Effector memory CD8-positive, alpha-beta T cell (primary cell): ENCODE measurements at places on chromosomes 1 and 21.

- DNase-seq, result no peak
Observed at GRCh38 chr1:46246548-46247435, 771 bp upstream of the RAD54L start.

- DNase-seq, result no peak
Observed at GRCh38 chr1:34470401-34470800, 284.4 kb upstream of the GJB5 start.

DNA sequence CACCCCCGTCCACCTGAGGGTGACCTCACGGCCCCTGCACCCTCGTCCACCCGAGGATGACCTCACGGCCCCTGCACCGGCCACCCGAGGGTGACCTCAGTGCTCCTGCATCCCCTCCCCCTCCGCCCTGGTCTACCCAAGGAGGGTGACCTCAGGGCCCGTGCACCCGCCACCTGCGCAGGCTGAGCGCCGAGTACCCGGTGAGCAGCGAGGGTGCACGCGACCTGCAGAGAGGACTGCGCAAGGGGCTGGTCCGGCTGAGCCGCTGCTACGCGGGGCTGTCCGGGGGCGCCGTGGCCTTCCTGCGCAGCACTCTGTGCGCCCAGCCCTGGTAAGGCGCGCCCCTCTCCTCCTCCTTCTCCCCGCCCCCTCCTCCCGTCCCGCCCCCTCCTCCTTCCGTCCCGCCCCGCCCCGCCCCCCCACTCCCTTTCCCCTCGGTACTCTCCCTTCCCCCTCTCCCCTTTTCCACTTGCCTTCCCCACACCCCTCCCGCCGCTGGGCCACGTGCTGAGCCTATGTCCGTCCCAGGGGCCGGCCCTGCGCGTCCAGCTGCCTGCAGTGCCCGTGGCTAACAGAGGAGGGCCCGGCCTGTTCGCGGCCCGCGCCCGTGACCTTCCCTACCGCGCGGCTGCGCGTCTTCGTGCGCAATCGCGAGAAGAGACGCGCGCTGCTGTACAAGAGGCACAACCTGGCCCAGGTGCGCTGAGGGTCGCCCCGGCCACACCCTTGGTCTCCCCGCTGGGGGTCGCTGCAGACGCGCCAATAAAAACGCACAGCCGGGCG is 28.4 kb downstream of the TRIM11 start:
- DNase-seq, result peak; percentile 14

- no peak for DNase-seq
Observed at GRCh38 chr1:212864201-212864600, 6.1 kb downstream of the FLVCR1 start.

DNA sequence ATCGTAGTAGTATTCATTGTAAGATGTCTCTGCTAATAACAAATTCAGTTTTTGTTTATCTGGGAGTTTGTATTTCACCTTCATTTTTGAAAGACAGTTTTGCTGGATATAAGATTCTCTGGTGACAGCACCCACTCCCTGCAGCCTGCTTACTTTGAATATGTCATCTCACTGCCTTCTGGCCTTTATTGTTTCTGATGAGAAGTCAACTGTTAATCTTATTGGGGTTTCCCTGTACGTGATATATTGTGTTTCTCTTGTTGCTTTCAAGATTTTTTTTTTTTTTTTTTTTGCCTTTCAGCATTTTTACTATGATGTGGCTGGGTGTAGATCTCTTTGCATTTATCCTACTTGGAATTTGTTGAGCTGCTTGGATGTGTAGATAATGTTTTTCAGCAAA is 29.3 kb downstream of the MTF2 start:
- no peak for DNase-seq

DNA sequence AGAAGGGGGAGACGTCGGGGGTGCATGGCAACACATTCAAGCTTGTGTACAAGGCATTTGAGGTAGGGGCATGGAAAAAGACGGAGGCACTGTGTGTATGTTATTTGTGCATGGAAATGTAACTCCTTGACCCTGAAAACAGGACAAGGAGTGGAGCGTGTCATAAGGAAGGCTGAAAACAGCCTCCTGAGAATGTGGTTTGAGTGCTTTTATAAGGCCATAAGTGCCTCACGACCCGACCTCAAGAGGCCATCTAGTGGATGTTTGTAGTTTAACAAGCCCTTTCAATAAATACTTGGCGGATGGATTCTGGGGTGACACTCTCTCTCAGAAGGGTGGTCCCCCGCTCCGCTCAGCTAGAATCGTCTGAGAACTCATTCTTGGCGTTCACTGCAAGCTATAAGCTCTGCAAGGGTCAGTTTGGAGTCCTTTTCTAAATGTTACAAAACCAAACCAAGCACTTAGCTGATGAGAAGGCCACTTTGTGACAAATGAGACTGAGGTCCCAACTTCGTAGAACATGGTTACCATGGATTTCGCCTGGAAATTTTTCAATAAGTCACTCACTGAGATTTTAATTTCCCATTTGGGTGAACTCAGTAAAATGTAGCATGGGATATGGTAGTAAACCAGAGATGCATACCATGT is 38.8 kb upstream of the CLCA4 start:
- DNase-seq, result no peak

DNA sequence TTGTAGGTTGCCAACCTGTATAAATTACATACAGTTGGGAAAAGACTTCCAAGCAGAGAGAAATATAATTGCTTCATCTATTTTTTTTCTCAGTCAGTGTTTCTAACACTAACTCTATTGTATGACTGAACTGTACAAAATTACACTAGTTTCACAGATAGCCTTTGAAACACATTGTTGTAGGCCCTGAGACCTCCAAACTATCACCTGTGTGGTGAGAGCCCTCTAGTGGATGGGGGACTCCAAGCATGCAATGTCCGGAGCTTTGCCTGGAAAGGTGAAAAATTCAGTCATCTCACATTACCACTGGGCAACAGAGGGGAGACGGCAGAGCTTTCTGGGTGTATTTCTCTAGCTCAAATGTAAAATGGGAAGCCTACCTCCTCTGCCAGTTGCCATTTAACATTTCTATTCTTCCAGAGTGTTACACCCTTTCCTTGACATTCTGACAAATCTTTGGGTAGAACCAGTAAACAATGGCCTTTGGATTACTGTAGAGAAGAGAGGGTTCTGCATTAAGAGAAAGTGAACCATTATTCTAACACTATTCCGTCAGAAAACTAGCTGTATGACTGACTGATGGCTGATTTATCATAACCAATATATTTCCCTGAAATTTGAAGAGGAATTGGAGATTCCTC is 212.2 kb downstream of the LYPLAL1 start:
- DNase-seq, result no peak

- no peak for DNase-seq
Observed at GRCh38 chr1:170407138-170407537, 124.8 kb upstream of the GORAB start.

- DNase-seq, result no peak
Observed at GRCh38 chr21:42226626-42227025, 7.7 kb downstream of the ABCG1 start.

GRCh38 chr1:209805875-209806760 is at the start of gene IRF6:
Gene IRF6 (minus strand): TSS chr1:209806142. CDS start chr1:209801413, 4,729 bp downstream.
- DNase-seq, result peak; percentile 21

GRCh38 chr1:68173936-68174737 is 58.2 kb downstream of the WLS start:
- DNase-seq, result no peak

GRCh38 chr21:28473530-28474220 is 519.0 kb downstream of the LTN1 start:
- no peak for DNase-seq

DNA sequence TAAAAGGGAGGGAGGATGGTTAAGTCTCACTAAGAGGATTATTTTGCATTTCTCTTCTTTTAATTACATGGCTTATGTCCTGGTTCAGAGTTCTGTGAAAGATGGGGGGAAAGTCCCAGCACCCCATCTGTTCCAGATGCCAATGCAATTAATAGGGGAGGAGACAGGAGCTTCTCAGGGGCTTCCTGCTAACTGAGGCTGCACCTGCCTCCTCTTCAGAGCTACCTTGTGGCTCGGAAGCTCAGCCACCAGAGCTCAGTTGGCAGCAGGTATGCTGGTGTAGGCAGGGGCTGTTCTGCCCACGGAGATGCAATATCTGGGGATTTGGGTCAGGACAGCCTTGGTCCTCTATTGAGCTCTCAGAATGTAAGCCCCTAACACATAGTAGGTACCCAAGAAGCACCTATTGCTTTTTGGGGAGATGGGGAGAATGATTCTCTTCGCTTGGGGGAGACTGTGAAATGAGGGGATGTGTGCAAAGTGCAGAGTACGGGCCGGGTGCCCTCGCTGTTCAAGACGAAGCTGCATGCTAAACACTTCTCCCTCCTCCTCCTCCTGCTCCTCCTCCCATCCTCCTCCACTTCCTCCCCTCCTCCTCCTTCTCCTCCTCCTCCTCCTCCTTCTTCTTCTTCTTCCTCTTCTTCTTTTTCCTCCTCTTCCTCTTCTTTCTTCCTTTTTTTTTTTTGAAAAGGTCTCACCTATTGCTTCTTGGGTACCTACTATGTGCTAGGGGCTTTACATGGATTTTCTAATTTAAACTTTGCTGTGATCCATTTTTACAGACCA is 279.0 kb downstream of the PTPRU start:
- DNase-seq, result no peak

- DNase-seq, result no peak
Observed at GRCh38 chr1:206143537-206144172, 26.5 kb upstream of the AVPR1B start.

DNA sequence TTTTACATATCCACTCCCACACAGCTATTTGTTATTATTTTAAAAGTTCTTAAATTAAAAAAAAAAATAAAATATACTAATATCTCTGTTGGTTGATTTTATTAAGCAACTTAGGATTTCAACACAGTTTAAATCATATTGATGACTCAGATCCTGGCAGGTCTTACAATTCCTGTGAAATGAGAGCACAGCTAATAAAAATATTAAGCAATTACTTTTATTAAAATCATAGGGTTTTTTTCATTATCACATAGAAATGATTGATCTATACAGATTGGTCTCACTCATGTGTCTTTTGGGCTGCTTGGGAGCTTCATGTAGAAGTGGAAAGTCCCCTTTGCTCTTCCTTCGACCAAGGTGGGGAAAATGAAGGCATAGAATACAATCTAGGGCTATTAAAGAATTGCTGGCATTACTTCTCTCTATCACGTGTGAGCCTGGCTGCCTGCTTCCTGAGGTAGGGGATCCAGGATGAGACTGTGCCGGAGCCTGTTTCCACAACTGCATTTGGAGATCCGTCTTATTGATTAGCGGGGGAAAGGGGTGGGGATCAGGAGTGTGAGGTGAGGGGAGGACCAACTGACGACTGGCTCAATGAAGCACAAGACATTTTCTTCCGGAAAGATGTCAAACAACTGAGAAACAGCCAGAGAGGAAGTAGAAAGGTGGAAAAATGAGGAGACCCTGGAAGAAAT is 858.0 kb downstream of the USP25 start:
- no peak for DNase-seq

DNA sequence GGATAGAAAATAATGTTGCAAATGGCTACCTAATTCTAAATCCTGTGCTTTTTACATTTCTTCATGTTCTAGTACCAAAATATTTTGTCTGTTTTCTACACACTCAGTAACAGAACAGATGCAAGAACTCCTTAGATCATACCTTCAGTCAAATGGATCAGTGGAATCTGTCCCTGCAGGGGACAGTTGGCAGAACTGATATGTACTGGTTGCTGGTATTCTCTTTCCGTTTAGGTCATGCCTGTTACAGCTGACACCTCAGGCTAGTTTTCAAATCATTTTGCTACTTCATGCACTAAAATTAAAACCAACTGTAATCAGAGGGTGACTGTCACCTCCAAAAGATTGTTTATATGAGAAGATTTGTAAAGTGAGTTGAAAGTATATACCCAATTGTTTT is 109.2 kb downstream of the TNNI3K start:
- DNase-seq, result no peak

DNA sequence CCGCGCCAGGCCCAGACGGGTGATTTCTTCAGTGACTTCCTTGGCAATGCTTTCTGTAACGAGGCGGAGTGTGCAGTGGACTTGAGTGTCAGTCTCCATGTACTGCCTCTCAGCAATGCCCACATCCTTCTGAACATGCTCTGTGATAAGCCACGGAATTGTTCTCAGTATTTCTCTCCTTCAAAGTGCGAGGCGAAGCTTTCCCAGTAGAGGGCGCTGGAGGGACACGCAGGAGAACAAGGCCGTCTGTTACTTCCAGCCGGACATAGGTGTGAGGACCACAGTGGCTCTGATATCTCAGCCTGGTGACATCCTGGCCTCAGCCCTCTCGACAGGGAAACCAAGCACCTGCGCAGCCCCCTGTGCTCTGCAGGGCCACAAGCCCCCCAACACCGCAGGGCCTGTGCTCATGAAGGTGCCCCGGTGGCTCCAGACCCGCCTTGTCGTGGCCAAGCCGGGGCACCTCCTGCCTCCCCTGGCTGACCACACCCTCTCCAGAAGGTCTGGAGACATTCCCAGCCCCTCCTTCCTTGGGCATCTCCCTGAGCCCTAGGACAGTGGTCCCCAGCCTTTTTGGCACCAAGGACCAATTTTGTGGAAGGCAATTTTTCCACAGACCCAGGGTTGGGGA is 46.1 kb upstream of the BACE2 start:
- no peak for DNase-seq

DNA sequence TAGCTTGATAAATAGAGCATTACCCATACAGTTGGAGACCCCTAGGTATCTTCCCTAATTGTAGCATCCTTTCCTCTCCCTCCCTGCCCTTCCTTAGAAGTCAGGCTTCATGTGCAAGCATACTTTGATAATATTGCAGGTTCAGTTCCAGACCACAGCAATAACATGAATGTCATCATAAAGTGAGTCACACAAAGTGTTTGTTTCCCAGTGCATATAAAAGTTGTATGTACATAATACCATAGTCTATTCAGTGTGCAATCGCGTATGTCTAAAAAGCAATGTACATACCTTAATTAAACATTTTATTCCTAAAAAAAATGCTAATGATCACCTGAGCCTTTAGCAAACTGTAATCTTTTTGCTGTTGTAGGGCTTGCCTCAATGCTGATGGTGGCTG is 33.4 kb upstream of the KAZN start:
- DNase-seq, result no peak

GRCh38 chr1:151372058-151372934 is at the start of gene SELENBP1:
Gene SELENBP1 (minus strand): TSS chr1:151372705. CDS start chr1:151372641, 64 bp downstream.
- no peak for DNase-seq

DNA sequence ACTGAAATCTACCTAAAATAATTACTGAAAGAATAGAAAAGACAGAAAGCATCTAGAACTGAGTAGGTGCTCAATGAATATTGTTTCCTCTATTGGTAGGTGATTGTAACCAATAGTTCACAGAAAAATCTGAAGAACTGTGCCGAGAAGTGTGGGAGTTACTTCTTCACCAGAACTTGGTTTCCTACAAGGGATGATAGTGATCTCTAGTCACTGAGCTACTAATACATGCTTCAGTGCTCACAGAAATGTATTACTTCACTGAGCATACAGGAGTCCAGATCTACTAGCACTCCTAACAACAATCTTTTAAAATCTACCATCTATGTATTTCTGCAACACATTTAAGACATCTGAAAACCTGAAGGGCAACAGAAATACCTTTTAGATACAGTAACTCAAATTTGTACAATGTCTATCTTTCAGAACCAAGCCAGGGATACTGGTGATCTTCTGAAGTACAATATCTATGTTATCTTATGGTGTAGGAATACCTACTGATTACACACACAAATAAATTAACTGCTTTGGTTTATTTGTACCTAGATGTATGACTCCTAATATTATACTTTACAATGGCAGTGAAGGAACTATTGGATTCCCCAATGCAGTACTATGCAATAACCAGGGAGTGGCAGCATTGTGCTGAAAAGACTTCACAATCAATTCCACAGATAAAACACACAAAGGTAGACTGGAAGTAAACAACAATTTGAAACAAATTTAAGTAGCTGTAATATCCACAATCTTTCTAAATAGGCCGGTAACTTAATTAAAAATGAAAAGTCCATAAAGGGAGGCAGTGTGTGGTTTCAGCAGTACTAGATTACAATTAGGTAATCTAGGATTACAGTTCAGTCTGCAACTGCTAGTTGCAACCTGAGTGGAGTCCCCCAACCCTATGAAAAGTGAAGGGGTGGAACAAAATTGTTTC is 243.0 kb downstream of the SLC45A1 start:
- peak; percentile 21 for DNase-seq
